ENCODE measurements at places on chromosomes 5 and 9.

- no peak for DNase-seq
These were observed 86.6 kb downstream of the LHFPL2 start for GRCh38 chr5:78562001-78562400.

DNA sequence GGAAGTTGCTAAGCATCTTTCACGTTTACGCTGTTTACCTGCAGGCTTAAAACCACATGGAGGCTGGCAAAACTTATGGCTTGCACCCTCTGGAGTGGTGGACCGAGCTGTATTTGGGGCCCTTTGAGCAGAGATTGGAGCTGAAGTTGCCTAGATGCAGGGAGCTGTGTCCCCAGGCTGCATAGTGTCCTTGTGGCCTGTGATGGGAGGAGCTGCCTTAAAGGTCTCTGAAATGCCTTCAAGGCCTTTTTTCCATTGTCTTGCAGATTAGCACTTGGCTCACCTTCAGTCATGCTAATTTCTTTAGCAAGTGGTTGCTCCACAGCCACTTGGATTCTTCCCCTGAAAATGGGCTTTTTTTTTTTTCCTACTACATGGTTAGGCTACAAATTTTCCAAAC lies 81.5 kb upstream of the CHD1 start:
- no peak for DNase-seq

GRCh38 chr5:83744821-83745220 lies 24.2 kb upstream of the HAPLN1 start:
- no peak for DNase-seq

DNA sequence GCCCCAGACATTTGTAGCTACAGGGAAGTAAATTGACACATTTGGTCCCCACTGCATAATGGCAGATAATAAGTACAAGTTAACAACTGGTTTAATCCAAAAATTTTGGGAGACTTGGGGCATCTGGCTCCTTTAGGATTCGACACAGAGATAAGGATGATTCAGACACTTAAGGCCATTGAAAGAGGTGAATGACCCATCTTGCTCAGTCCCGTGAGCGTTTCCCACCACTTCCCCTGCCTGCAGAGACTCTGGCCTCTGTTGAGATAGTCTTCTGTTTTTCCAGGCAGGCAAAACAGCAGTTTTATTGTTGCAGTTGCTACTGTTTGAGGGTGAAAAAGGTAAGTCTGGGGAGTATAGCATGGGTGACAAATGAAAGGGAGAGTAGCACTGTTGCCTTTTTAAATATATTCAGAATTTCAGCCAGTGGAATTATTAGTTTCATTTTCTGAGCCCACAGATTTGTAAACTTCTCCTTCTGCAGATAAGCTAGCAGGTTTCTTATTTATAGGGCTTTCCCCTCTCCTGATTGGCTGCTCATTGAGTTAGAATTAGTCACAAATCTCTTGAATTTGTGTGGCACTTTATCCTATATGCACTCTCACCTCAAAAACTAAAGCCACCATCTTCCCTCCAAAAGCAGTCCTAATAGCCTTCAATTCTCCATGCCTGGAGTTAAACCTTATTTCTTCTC lies 19.3 kb downstream of the ACO1 start:
- no peak for DNase-seq

- DNase-seq = no peak
These were observed 66.6 kb downstream of the C9orf152 start for GRCh38 chr9:110141227-110141793.

DNA sequence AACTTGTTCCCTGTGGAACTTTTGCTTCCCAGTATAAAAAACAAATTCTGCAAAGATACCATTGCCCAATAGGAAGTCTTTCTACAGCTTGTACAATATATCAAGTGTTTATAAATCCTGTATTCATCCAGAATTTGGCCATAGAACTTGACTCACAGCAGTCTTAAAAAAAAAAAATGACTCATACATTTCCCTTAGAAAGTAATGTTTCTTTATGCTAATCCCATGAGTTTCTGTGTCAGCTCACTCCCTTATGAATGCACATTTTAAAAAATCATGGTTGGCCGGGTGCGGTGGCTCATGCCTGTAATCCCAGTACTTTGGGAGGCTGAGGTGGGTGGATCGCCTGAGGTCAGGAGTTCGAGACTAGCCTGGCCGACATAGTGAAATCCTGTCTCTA lies 89.3 kb upstream of the DMRT1 start:
- no peak for DNase-seq

GRCh38 chr9:82057805-82058204 lies 69.2 kb downstream of the SPATA31D1 start:
- DNase-seq = no peak

GRCh38 chr5:151171529-151171928 lies 13.9 kb upstream of the ANXA6 start:
- no peak for DNase-seq

DNA sequence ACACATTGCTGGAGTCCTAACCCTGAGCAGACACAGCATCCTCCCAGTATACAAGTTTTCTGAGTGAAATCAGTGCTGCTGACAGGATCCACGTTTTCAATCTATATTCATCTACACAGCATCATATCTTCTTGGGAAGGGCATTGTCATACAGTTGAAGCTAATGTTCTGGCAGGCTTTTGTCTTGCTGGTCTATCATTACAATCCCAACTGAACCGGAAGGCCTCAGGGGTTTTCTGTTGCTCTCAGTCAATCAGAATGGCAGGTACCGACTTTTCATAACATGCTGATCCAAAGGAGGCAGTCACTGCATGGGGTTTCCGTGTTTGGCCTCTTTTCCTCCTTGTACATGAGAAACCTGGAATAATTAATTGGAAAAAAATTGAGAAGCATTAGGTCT lies 2118.8 kb upstream of the WWC1 start:
- no peak for DNase-seq

DNA sequence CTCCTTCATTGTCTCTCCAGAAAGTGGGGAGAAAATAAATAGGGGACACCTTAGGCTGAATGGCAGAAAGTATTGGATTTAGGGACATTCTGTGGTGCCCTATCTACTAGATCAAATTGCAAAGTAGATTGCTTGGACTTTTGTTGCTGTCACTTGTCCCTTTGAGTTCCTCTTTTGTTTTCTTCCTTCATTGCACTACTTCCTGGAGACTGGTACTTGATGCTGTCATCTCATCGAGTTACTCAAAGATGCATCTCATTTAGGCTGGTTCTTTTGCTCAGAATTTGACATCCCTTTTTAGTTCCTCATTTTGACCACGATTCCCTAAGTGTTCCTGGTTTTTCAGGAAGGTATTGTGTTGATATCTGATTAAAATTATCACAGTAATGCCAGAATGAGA lies 137.6 kb downstream of the ADGRV1 start:
- DNase-seq = no peak

DNA sequence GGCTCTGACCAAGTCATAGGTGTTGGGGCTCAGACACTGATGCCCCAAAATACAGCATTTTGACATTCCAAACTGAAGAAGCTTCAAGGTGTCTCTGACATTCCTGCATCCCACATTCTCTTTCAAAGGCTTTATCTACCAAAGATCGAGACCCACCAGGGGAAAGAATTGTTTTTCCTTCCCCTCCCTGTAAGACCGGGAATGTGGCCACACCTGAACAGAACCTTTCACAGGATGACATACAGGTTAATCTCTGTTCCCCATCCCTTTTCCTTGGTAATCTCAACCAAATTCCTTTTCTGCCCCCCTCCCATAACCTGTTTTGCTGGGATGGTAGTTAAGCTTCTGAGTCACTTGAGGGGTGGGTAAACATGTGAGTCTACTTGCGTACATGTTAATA lies 72.3 kb downstream of the IQGAP2 start:
- no peak for DNase-seq

GRCh38 chr5:10283927-10284635 lies 23.6 kb downstream of the CMBL start:
- peak; percentile 73 for DNase-seq

DNA sequence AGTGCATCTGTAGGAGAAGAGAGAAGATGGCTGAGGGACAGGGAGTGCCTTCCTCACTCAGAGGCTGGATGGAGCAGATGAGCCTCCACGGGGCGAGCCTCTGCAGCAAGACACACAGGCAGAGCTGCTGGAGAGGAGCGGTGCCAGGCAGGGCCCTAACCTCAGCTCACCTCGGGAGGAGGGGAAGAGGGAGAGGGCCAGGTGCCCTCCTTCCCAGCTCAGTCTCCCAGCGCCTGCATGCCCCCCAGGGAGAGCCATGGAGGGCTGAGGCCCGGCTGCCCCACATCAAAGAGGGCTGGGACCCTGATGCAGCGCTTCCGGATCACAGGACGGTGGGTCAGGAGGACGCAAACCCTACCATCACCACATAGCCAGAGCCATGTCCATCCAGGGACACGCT lies 13.6 kb upstream of the SPATA31E1 start:
- DNase-seq = no peak

Measured in T-cell (primary cell).